ENCODE measurements at places on chromosomes 12 and 14.

- DNase-seq: no peak
Measured at GRCh38 chr12:19912991-19913390, 455.3 kb upstream of the PDE3A start.

DNA sequence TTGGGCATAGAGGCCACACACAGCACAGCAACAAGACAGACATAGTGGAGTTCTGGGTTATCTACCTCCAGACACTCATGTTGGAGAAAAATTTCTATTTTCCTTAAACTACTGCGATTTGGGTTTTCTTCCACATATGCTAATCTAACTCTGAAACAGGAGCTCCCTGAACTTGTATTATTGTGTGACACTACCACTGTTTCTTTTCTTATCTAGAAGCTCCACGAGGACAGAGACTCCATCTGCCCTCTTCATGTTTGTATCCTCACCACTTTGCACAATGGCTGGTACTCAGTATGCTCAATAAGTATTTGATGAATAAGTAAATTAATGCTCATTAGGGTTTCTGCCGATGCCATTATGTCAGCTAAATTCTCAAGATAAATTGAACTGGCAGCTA, 218.6 kb downstream of the PAX9 start:
- DNase-seq: no peak

- DNase-seq: peak; percentile 64
Measured at GRCh38 chr14:91059576-91060350, 678 bp downstream of the RPS6KA5 start.

- DNase-seq: no peak
Measured at GRCh38 chr14:31926652-31927347, 150.3 kb upstream of the ARHGAP5 start.

DNA sequence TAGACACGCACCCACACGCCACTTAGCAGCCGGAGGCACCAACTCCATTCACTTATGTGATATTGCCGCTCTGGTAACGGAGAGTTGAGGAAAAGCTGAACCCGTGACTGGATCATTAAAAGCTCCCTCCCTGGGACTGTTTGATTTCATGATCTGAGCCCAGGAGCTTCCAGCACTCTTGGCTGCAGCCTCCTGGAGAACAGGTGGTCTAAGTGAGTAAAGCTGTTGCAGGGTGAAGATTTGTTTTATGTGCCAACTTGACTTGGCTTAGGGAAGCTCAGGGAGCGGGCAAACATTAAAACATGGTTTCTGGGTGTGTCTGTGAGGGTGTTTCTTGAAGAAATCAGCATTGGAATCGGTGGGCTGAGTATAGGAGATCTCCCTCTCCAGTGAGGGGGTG, 16.9 kb upstream of the TMEM132C start:
- DNase-seq: no peak

DNA sequence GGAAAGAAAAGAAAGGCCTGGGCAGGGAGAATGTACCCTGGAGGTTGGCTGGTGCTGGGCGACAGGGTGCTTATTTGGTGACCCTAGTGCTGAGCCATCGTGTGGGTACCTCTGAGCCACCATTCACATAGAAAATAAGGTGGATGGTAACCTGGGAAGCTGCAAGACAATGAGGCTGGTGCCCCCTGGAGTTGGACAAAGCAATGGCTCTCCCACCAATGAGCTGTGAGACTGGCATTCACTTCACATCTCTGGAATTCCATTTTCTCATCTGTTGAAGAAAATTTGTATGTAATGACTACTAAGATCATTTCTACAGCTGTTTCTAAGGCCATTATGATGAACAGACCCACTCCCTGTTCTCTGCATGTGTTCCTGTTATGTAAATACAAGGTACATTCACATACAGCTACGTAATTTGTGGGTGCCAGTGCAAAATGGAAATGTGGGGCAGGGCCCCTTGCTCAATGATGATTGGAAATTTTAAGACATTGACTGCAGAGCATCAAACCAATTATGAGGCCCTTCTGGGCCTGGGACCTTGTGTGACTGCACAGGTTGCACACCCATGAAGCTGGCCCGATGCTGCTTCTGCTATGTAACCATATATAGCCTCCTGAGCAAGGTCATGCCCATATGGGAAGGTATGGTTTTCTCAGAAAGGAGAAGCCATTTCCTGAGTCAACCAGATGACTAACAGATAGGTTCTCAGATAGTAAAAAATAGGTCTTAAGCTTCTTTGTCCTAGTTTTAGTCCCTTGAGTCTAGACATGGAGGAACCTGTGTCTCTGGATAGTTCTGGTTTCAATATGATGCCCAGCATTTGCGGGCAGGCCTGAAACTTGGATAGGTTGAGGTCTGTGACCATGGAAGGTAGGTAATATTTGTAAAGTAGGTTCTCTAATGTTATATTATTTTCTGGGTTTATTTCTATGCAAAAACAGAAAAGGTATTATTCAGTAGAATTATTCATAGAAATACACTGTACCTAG, 63.4 kb upstream of the IGF1 start:
- DNase-seq: no peak

DNA sequence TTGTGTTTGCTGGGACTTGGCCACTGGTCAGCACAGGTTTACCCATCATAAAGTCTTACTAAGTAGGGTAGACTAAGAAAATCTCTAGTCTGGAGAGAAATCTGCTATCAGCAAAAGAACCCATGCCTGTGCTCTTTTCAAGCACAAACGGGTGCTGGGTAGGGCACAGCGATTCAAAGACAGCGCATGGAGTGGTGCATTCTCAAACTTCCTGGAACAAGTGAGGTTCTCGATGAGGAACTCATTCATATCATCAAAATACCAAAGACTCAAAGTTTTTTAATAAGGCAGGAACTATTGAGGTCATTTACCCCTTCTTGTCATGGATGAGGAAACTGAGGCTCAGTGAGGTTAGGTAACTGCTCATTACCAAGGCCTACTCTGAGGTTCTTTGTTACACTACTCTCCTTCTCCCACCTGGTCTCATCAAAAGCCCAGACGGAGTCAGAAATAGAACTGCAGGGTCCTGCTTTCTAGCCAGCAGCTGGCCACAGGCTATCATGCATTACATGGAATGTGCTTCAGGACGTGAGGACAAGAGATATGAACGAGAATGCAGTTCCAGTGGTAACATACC, 390.3 kb downstream of the ZFP36L1 start:
- DNase-seq: no peak

DNA sequence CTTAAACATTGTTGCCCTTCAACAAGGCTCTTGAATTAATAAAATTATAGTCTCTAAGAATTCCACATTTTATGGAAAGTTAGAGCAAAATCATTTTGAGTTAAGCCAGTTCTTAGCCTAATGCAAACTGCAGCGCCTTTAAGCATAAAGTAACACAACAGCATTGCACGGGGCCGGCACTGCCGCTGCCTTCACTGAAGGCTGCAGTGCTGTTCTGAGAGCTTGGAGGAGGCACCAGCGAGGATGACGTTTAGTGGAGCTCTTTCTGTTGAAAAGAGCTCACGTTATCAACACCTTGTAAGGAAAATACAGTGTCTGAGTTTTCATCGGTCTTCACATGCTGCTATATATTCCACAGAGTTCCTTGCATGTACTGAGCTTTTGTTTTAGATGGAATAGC, 38.3 kb upstream of the DYNC1H1 start:
- no peak for DNase-seq

GRCh38 chr14:104307627-104308401, 169.4 kb downstream of the KIF26A start:
- DNase-seq: no peak

GRCh38 chr12:51951843-51952722, 584 bp downstream of the ACVR1B start:
- DNase-seq: no peak

DNA sequence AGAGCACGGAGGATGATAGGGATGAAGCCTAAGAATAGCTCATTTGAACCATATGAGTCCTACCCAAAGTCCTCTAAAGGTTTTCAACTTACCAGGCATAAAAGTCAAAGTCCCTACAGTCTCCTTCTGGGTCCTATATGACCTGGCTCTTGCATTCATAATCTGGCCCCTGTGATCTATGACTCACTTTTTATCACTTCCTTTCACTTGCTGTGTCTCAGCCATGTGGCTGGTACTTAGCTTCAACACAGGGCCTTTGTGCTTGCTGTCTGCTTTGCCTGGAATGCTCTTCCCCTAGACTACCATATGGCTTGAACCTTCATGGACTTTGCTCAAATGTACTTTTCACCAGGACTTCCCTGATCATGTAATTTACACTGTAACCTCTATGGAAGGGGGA, 137.6 kb upstream of the TMTC1 start:
- DNase-seq: no peak

- DNase-seq: no peak
Measured at GRCh38 chr14:105496831-105497591, 6.0 kb downstream of the TEDC1 start.

DNA sequence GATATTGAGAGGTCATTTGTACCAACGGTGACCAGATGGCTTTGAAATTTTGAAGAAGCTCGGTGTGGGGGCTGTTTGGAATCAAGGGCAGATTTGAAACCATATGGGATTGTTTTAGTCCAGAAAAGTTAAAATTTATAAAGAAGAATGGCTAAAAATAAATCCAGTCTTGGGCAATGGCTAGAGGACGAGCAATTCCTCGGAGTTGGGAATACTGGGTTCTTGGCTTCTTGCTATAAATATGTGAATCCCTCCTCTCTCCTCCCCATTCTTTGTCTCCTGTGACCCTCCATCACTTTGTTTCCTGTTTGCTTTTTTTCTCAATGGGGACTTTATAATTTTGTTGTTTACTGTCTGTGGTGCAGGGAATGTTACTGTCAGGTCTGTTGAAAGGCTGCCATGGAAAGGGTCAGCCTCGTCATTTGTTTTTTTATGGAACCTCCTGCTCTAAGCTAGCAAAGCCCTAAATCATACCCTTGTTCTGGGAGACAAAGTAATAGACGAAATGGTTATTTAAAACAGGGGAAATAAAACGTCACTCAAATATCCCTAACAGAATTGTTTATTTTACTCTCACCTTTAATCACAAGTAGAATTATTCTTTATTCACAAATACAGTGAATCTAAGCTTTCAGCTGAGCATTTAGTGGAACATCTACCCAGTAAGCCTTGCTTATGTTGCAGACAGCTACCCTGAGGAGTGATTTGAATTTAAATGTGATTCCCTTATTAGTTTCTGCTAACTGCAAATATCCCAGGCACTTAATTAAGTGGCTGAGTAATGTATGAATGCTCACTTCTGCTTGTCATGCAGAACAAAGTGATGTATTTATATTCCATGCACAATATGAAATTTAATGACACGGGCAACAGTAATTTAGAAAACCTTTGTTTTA, 273.1 kb upstream of the NOVA1 start:
- no peak for DNase-seq

GRCh38 chr14:51962711-51963110, 26.6 kb upstream of the RTRAF start:
- DNase-seq: no peak

- no peak for DNase-seq
Measured at GRCh38 chr12:124171231-124171979, 123.5 kb upstream of the RFLNA start.

- no peak for DNase-seq
Measured at GRCh38 chr14:65433157-65433556, 20.6 kb downstream of the FUT8 start.

DNA sequence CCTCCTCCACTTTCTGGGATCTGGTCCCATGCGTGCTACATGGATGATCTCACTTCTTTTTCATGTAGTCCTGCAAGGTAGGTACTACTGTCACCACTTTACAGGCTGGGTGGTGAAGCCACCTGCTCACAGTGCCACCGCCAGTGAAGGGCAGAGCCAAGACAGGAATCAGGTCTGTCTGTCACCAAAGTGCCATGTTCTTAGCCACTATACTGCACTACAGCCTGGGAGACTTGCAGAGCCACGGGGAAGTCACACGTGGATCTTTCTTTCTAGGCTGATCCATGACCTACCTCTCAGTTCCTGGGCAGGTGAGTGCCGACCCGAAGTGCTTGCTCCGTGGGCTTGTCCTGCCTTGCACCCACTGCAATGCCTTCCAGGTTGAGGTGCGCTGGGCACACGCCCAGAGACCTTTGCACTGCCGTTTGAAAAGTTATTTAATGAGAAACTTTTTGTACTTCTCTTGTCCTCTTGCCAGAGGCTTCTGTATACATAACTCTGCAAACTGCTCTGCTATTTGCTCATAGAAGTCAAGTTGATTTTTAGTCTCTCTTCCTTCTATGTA, 19.7 kb upstream of the CLMN start:
- DNase-seq: no peak

DNA sequence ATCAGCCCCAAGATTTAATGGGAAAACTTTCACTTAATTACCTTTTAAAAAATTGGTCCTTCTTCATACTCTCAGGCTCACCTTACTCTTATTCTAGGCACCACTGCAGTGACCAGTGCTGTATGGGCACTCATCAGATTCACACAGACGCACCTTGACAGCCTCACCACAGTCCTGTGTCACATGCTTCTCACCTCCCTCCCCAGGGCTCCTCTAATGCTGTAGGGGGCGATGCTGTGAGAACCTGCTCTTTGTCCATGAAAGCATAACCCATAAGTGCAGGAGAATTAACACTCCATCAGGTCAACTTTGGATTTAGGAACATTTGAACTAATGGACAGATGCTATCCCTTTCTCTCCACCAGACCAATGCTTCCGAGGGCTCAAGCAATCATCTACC, 13.9 kb upstream of the PPP4R3A start:
- no peak for DNase-seq

- no peak for DNase-seq
Measured at GRCh38 chr14:88188745-88189416, 134.2 kb downstream of the KCNK10 start.

DNA sequence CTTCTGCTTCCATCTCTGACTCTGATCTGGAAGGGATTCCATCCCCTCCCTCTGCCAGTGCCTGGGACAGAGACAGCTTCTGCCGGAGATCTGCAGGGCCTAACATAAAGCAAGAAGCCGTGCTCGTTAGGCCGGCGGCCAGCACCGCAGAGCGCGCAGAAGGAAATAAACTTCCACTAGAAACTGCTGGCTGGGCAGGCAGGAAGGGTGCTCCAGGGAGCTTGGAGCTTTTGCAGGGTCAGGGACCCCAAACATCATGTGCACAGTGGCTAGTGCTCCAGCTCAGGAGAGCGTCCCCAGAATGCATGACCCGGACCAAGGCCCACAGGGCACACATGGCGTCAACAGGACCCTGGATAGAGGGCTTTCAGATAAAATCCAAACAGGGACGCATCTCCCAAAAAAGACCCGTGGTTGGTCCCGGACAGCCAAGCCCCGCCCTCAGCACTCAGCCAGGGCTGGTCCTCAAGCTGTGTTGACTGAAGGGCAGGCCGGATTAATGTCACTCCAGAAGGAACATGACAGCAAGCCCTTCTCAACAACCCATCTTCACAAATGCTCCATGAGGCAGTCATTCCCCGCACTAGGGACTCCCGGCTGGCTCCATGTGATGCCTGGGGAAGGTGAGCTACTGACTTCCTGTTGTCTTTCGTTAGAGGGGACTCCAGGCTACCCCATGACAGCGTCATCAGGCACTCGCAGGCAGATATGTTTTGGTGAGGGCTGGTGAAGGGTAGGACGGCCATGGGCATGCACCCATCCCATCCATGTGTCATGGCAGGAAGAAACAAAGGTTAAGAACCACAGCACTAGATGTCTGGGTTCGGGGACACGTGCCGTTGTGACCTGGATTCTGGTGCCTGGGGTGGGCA, 121.5 kb downstream of the CALM1 start:
- DNase-seq: no peak
